ENCODE measurements at places on chromosomes 13 and 19. TPM values are rescaled to one million over a fixed set of nuclear protein-coding genes. Genes with fewer than 3 reads are reported as not detected.

Gene ZNF823
- 7.4 TPM for total RNA-seq

- H3K4me3 ChIP-seq: no peak overlapping the region
- DNase-seq: no peak
- no peak overlapping the region for H3K27ac ChIP-seq
- H3K4me1 ChIP-seq: no peaks in the 10 kb centered on the region
- no peaks in the 10 kb centered on the region for H3K27me3 ChIP-seq
- H3K36me3 ChIP-seq: no peaks in the 10 kb centered on the region
These were observed 31.6 kb upstream of the USP12 start for GRCh38 chr13:27203186-27203585.

GRCh38 chr19:2653710-2654707 is 48.5 kb downstream of the GNG7 start:
- no peak overlapping the region for H3K4me3 ChIP-seq
- no peak overlapping the region for H3K27ac ChIP-seq
- no peaks in the 10 kb centered on the region for H3K27me3 ChIP-seq
- no peaks in the 10 kb centered on the region for H3K4me1 ChIP-seq
- DNase-seq: no peak
- no peaks in the 10 kb centered on the region for H3K36me3 ChIP-seq

Gene TMEM38A
- total RNA-seq: 7.2 TPM

Gene PSG6
- not detected for total RNA-seq

DNA sequence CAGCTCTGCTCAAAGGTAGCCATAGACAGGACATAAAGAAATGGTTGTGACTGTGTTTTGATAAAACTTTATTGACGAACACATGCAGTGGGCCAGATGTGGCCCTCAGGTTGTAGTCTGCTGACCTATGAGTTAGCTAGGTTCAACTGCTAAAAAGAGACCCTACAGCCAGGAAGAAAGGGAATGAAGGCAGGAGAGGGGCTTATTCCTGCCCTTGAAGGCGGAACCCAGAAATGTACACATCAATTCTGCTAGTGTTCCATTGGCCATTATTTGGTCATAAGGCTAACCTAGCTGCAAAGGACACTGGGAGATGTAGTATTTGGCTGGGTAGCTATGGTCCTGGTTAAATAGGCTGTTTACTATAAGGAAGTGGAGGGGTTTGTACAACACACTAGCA is 18.0 kb downstream of the APBA3 start:
- no peaks in the 10 kb centered on the region for H3K4me1 ChIP-seq
- H3K36me3 ChIP-seq: peaks cover 7% of the 10 kb centered on the region
- H3K4me3 ChIP-seq: no peak overlapping the region
- DNase-seq: no peak

Gene CCL25
- total RNA-seq: not detected

DNA sequence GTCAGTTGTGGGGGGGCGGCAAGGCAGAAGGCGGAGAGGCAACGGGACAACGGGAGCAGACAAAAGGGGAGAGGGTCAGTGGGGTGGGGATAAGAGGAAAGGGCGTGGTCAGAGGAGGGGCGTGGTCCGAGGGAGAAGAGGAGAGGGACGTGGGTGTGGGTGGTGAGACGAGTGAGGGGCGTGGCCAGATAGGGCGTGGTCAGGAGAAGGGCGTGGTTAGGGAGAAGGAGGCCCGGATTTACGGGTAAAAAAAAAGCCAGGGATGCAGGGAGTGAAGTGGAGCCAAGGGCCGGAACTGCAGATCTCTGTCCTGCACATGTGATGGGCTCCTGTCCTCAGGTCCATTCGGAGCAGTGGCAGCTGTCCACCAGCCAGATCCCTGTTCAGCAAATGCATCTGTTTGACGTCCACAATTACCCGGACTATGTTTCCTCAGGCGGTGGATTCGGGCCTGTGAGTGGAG is 21.5 kb downstream of the CPT1C start:
- H3K4me3 ChIP-seq: no peak overlapping the region
- H3K27ac ChIP-seq: no peak overlapping the region
- H3K27me3 ChIP-seq: no peaks in the 10 kb centered on the region
- no peak for DNase-seq

- H3K4me3 ChIP-seq: no peak overlapping the region
- H3K36me3 ChIP-seq: no peaks in the 10 kb centered on the region
- H3K4me1 ChIP-seq: no peaks in the 10 kb centered on the region
These were observed 8.2 kb downstream of the CLC start for GRCh38 chr19:39729594-39729993.

Gene F7
- total RNA-seq: not detected

DNA sequence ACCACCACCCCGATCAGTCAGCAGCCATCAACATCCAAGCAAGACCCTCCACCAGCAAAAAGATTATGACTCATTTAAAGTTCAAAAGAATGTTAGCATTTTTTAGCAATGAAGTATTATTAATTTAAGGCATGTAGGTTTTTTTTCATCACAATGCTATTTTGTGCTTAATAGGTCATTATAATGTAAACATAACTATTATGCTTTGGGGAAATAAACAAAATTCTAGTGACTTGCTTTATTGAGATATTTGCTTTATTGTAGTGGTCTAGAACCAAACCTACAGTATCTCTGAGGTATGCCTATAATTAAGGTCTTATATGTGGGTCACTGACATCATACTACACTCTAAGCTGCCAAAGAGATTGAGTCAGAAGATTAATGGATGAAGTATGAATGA is 20.0 kb downstream of the KLF12 start:
- DNase-seq: no peak
- no peak overlapping the region for H3K4me3 ChIP-seq
- H3K27me3 ChIP-seq: no peaks in the 10 kb centered on the region
- no peak overlapping the region for H3K27ac ChIP-seq
- no peaks in the 10 kb centered on the region for H3K36me3 ChIP-seq

DNA sequence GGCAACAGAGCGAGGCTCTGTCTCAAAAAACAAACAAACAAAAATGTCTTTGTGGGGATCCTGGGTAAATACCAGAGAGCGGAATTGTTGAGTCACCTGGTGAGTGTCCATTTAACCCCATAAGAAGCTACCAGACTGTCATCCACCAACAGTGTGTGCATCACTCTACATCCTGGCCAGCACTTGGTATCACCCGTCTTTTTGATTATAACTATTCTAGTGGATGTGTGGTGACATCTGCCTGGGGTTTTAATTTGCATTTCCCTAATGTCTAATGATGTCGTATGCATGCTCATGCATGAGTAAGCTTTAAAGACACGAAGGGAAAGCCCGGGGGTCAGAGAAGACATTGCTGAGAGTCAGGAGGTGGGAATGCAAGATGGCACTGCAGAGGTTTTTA is 126.7 kb upstream of the MRI1 start:
- no peaks in the 10 kb centered on the region for H3K36me3 ChIP-seq
- no peak overlapping the region for H3K27ac ChIP-seq
- no peaks in the 10 kb centered on the region for H3K27me3 ChIP-seq
- DNase-seq: no peak
- no peaks in the 10 kb centered on the region for H3K4me1 ChIP-seq

- no peaks in the 10 kb centered on the region for H3K36me3 ChIP-seq
- H3K4me3 ChIP-seq: no peak overlapping the region
- no peak for DNase-seq
- H3K4me1 ChIP-seq: peaks cover 7% of the 10 kb centered on the region
- H3K27ac ChIP-seq: no peak overlapping the region
These were observed 7.3 kb upstream of the RASAL3 start for GRCh38 chr19:15471639-15472101.

- H3K4me3 ChIP-seq: no peak overlapping the region
- no peaks in the 10 kb centered on the region for H3K36me3 ChIP-seq
- H3K27me3 ChIP-seq: no peaks in the 10 kb centered on the region
- peak; percentile 48 for DNase-seq
These were observed 36.5 kb upstream of the TSHZ3 start for GRCh38 chr19:31385744-31386143.

- H3K27ac ChIP-seq: no peak overlapping the region
- H3K36me3 ChIP-seq: no peaks in the 10 kb centered on the region
- DNase-seq: no peak
- no peak overlapping the region for H3K4me3 ChIP-seq
These were observed 38.1 kb upstream of the MED4 start for GRCh38 chr13:48132961-48133360.

- DNase-seq: peak; percentile 59
- no peak overlapping the region for H3K4me3 ChIP-seq
- H3K27me3 ChIP-seq: no peaks in the 10 kb centered on the region
- no peak overlapping the region for H3K27ac ChIP-seq
These were observed 105.4 kb downstream of the ATP11A start for GRCh38 chr13:112795277-112795676.

GRCh38 chr19:11881151-11881800 is 6.3 kb upstream of the ZNF69 start:
- peak; percentile 66 for DNase-seq
- H3K4me3 ChIP-seq: no peak overlapping the region
- H3K4me1 ChIP-seq: no peaks in the 10 kb centered on the region
- H3K36me3 ChIP-seq: no peaks in the 10 kb centered on the region
- H3K27me3 ChIP-seq: no peaks in the 10 kb centered on the region

DNA sequence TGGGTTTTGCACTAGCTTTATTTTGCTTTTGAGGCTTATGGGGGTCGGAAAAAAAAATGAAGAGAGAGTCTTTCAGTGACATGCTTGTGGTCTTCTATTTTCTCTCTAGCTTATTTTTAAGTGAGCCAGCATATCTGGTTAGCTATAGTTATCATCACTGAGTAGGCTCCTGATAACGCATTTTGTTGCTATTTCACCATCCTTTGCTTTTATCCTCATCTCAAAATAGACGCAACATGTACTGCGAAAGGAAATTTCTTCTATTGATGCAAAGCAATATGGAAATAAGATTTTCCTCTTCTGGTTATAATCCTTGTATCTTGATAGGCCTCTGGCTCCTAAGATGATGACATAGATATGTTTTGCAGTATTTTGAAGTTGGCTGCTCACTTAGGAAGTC is 273.8 kb downstream of the OXGR1 start:
- DNase-seq: no peak
- H3K27ac ChIP-seq: no peak overlapping the region
- H3K4me1 ChIP-seq: no peaks in the 10 kb centered on the region
- H3K36me3 ChIP-seq: no peaks in the 10 kb centered on the region
- H3K4me3 ChIP-seq: no peak overlapping the region

- no peak for DNase-seq
- no peaks in the 10 kb centered on the region for H3K27me3 ChIP-seq
- H3K27ac ChIP-seq: no peak overlapping the region
- H3K4me1 ChIP-seq: no peaks in the 10 kb centered on the region
These were observed 22.1 kb upstream of the OLFM2 start for GRCh38 chr19:9958379-9958821.

GRCh38 chr13:39552246-39552645 is 50.7 kb downstream of the LHFPL6 start:
- H3K27ac ChIP-seq: no peak overlapping the region
- H3K27me3 ChIP-seq: no peaks in the 10 kb centered on the region
- DNase-seq: no peak
- H3K4me3 ChIP-seq: no peak overlapping the region

Gene ZNF208
- 23.9 TPM for total RNA-seq

GRCh38 chr13:38686577-38687245 is at the start of gene FREM2:
Gene FREM2, plus strand, starts transcription at chr13:38687077. Its CDS starts 268 bp downstream, at chr13:38687345.
- peak within 1 kb of the TSS; percentile 50 for H3K4me3 ChIP-seq
- no peaks in the 10 kb centered on the region for H3K36me3 ChIP-seq
- peak within 1 kb of the TSS; percentile 7 for H3K27ac ChIP-seq
- no peaks in the 10 kb centered on the region for H3K27me3 ChIP-seq

Gene SLC8A2
- not detected for total RNA-seq

Gene PDX1
- total RNA-seq: not detected

GRCh38 chr13:32310134-32310706 is 4.9 kb downstream of the ZAR1L start:
- peak; percentile 7 for DNase-seq
- H3K27me3 ChIP-seq: no peaks in the 10 kb centered on the region
- no peaks in the 10 kb centered on the region for H3K4me1 ChIP-seq
- no peak overlapping the region for H3K4me3 ChIP-seq

DNA sequence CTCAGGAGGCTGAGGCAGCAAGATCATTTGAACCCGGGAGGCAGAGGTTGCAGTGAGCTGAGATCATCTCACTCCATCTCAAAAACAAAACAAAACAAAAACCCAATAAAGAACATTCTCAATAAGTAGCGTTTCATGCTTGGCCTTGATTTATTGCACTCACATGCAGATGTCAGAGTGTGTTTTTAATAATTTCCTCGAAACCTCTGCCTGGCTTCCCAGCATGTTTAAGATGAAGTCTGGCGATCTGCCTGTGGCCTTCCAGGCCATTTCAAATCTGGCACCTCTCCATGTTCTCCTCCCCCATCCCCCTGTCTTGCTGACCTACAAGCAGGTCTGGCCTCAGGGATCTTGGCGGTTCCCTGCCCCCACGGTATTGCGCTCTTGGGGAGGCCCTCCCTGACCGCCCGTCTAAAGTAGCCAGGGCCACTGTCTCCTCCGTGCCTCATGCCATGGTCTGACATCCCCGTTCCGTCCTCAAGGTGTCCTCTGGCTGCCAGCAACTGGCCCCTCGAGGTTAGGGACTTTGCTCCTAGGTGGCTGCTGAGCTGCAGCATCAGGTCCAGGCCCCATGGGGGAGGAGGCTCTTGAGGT is 1.6 kb downstream of the WDR88 start:
- no peak overlapping the region for H3K4me3 ChIP-seq
- no peaks in the 10 kb centered on the region for H3K4me1 ChIP-seq
- no peak overlapping the region for H3K27ac ChIP-seq
- peaks cover 5% of the 10 kb centered on the region for H3K27me3 ChIP-seq

GRCh38 chr13:28640861-28641599 is 17.9 kb upstream of the POMP start:
- no peaks in the 10 kb centered on the region for H3K27me3 ChIP-seq
- DNase-seq: peak; percentile 42
- H3K36me3 ChIP-seq: no peaks in the 10 kb centered on the region
- peak overlapping the region; percentile 77 for H3K27ac ChIP-seq

DNA sequence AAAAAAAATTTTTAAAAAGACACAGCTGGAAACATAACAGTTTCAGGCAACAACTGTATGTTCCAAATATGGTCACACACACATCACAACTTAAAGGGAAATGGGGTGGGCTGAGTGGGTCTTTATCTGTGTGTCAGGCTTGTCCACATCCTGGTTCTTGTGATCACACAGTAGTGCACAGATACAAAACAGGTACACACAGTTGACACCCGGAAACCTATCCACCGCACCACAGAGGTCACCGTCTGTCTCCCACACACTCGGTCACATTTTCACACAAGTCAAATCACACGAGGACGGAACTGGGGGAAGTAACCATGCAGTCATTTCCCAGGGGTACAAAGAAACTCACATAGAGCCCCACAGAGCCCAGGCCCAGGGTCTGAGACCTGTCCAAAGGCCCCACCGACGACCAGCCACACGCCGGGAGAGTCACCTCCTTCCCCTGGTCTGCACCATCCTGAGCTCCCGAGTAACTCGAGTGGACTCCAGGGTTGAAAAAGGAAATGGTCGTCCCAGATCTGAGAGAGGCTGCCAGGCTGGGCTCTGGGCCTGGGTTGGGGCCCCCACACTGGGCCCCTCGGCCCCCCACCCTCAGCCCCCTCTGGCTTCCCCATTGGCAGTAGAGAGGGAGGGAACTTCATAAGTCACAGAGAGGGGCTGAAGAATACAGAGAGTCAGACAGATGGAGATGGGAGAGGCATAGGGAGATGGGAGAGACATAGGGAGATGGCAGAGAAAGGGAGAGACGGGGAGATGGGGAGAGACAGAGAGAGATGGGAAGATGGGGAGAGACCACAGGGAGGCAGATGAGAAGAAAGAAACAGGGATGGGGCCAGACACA is 1.3 kb upstream of the PPAN start:
- peaks cover 24% of the 10 kb centered on the region for H3K36me3 ChIP-seq
- no peak overlapping the region for H3K4me3 ChIP-seq
- no peak overlapping the region for H3K27ac ChIP-seq
- peaks cover 7% of the 10 kb centered on the region for H3K4me1 ChIP-seq
- DNase-seq: no peak
- no peaks in the 10 kb centered on the region for H3K27me3 ChIP-seq

Gene LMTK3
- 3.0 TPM for total RNA-seq
